CD4-positive, alpha-beta T cell treated with Interleukin-12 subunit alpha and Interleukin-12 subunit beta, for 1 hour (primary cell): ENCODE measurements at places on chromosomes 5 and 9.

DNA sequence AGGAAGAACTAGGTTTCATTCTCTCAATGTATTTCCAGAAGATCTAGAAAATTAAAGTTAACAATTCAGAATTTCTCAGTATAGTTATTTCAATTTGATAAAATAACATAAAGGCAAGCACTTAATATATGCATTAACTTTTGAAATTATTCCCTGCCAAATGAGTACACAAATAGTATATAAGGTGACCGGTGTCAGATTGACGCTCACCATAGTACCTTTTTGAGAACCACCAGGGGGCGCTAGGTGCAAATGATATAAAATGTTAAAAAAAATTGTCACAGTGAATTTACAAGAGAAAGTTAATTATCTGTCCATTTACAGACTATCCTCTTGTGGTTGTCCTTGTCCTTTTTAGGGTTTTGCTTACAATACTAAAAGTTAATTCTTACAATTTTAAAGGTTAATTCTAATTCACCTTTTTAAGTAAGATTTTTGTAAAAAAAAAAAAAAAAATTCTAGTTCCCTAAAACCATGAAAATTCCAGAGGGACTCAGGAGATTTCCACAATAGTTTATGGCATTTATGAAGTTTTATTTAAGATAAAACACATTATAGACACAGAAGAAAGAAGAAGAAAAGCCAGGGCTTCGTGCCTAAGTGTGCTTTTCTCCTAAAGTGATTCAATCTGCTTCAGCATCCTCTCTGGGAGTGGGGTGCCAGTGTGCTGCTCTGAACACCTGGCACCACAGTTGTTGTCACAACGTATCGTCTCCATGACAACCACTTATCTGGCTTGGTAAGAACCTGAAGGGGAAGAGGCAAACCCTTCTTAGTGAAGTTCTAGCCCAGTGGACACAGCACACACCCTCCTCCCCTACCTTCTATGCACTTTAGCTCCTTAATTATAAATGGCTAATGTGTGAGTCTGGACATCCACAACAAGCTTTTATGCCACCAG is 1.7 kb downstream of the ADAMTS16 start:
- DNase-seq = peak; percentile 53

- DNase-seq = peak; percentile 55
Observed at GRCh38 chr9:124658165-124659017, 112.7 kb downstream of the NR6A1 start.

- DNase-seq = no peak
Observed at GRCh38 chr5:142114687-142115086, 6.1 kb downstream of the NDFIP1 start.

DNA sequence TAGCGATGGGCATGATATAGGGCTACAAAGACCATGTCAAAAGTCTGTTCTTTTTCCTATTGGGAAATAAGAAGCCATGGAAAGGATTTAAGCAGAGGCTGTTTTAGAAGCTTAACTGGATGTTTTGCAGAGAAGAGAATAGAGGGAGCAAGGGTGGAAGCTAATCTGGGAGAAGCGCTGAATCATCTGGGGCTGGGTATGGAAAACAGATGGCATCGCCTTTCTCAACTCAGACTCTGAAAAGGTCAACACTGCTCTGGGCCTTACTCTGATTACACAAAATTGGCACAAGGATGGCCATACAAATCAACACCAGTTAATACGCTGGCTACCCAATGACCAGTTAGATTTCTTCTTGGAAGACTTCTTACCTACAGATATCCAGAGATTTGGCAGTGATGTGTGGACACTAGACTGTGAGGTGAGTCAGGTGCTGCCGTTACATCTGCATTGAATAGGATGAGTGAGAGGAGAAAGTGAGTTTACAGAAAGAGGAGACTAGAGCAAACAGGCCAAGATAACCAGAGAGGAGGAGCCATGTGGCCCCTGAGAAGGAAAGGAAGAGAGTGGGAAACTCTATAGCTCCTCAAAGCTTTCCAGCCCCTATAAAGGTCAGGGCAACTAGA is 6.2 kb upstream of the TCERG1 start:
- no peak for DNase-seq

GRCh38 chr5:96227957-96228356 is 205.1 kb downstream of the PCSK1 start:
- no peak for DNase-seq

- DNase-seq = no peak
Observed at GRCh38 chr9:121289026-121289771, 21.2 kb downstream of the GSN start.

- DNase-seq = no peak
Observed at GRCh38 chr9:75002422-75003023, 25.6 kb downstream of the CARNMT1 start.

DNA sequence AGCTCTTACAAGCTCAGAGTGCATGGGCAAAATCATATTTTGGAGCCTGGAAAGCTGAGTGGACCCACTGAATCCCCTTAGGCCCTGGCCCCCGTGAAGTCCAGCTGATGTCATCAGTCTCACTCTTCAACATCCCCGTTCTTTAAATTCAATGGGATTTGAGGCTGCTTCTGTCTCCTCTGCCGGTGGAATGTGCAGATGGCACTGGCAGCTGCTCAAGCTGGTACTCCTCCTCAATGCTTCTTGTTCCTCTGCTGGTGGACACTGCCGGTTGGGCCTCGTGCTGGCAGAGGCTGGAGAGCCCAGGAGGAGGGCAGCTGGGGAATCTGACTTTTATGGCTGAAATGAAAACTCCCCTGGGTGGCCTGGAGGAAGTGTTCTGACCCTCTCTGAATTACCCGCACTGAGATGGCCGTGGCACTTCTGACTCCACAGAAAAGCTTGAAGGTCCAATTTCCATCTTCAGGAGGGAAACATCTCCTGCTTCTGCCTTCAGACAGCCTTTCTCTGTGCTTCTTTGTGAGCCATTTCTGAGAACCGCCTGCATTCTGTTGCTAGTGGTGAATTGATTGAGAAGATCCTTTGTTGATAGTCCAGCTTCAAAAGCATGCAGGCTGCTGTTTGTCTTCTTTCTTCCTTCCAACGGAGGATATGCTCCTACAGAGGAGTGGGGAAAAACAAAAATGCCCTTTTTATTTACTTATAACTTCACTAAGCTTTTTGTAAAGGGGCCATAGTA is 298.9 kb downstream of the TMEM38B start:
- no peak for DNase-seq

DNA sequence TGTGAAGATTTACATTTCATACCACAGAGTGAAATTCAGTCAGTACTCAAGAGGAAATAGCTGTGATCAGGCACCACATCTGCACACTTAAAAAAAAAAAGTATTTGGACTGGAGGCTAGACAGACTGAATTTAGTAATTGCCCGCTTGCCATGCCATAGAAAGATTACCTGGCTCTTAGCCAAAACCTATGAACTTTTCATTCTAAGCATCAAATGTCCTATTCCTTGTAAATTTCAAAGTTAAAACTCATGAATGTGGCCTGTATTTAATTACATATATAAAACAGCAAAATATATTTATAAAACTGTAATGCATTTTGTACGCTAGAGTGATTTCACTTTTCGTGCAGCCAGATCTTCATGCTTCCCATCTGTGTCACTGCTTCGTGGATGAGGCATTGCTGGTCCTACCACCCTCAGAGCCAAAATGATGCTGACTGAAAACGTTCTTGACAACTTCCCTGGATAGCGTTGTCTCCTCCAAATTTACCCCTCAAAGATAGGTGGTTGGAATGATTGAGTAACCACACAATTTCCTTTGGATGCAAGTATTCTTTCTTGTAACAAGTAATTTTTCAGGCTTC is 447.9 kb upstream of the SGCD start:
- no peak for DNase-seq

GRCh38 chr9:29625931-29626330 is 2052.7 kb upstream of the C9orf72 start:
- DNase-seq = no peak

- DNase-seq = no peak
Observed at GRCh38 chr9:104094534-104095015, 466 bp downstream of the SMC2 start.

DNA sequence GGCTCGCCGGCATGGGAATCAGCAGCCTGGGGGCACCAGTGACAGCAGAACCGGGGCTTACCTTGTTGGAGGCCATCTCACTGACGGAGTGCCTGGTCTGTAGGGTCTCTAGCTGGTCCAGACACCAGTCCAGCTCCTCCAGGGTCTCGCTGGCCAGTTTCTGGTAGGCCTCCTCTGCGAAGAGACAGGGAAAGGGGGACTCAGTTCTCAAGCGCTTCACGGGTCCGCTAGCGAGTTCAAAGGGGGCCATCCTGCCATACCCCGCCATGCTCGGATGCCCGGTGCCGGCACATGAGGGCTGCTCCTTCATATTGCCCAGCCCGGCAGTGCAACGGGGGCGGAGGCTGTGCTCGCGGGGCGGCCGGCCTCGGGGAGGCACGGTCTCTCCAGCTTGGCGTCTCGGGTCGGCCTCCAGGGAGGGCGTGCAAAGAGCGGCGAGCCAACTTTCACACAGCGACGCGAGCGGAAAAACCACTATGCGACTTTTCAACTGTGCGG is 456.0 kb downstream of the RAB3C start:
- DNase-seq = peak; percentile 20

- DNase-seq = no peak
Observed at GRCh38 chr5:123035360-123035917, 1.1 kb downstream of the PPIC start.

GRCh38 chr5:6338135-6338534 is 40.2 kb downstream of the MED10 start:
- DNase-seq = no peak

DNA sequence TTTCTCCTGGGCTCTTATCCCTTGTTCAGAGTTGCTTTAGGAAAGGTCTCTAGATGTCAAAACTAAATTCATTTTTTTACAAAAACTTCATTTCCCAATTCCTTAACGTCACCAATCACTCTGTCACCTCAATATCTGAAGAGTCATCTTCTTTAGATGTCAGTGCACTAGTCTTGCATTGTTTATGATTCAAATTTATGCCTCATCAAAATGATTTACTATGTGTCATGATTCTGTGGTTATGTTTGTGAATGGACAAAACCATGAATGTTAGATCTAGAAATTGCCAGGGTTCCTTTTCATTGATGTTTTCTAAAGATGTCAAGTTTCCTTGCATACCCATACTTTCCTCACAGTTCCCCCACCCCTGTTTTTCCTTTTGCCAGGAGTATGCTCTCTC is 21.5 kb downstream of the CWC27 start:
- DNase-seq = no peak

- no peak for DNase-seq
Observed at GRCh38 chr9:105309531-105309931, 65.1 kb downstream of the SLC44A1 start.

DNA sequence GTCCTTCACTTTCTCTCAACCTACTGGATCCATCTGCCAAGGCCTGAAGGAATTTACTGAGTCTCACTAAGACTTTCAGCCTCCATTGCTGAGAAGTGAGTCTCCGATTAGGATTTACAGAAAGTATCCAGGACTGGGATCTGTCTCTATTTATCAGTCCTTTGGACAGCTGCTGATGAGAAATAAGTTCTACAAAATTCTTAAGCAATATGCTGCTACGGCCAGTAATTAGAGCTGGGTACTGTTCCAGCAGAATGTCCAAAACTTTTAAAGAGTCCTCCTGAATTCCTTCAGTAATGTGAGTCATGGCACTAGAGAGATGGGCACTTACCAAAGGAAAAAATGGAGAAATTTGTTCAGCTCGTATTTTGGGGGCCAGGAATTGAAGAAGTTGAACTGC is 5.9 kb downstream of the TEX10 start:
- no peak for DNase-seq

DNA sequence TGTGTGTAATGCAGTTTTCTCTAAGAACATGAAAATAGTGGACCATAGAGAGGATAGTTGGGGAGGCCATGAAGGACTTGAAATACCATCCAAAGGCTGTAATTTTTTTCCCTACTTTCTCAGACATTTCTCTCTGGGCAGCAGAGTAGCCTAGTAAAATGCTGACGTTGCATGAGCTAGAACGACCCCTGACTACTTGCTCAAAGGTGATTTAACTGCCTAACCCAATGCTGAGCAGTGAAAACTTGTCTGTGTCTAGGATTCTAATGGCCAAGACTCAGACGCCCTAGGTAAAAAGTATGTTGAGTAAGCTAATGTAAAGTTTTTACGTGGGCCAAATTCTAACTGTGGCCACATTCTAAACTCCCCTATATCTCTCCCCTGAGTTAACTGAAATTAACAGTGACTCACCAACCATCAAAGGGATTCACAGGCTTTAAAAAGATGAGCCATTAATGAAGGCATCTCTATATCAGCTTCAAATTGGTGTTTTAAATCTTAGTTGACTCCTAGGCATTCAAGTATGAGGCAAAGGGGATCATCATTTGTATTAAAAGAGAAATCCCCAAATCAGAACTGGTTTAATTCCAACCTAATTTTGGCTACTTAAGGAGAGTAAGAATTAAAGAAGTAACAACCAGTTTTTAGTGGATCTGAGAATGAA is 121.0 kb upstream of the GAS1 start:
- DNase-seq = no peak

GRCh38 chr5:38420691-38421390 is 135.6 kb downstream of the LIFR start:
- DNase-seq = peak; percentile 15

- DNase-seq = no peak
Observed at GRCh38 chr5:167602067-167602466, 689.4 kb upstream of the WWC1 start.

GRCh38 chr5:17365811-17366138 is 132.3 kb upstream of the TAF11L2 start:
- DNase-seq = no peak

DNA sequence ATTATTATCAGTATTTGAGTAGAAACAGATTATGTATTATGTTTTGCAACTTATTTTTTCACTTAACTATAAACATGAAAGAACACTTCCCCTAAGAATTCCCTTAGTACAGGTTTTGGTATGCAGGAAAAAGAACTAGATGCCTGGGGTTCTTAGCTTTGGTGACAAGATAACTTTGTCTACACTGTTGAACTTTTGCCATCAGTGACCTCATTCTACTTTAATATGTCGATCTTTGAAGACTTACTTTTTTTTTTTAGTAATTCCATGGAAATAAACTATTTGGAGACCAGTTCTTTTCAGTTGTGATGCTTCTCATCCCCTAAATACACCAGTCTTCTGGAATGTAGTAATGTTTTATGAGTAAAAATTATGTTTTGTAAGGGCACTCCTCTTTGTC is 34.3 kb downstream of the ZNF462 start:
- DNase-seq = no peak

DNA sequence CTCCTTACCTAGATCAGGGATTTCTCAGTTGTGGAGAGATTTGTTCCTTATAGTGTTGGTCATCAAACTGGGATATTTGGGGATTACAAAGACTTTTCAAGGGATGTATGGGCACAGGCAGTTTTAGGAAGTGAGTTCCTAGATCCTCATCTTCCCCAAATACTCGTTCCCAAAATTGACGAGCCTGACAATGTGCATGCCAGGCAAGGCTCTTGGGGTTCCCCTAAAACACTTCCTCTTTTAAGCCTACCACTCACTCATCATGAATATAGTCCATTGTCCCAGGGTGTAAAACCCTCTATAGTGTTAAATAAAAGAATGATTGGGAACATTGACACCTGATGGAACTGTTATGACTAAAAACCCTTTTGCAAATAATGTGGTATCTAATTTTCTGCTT is 26.4 kb downstream of the PDCD1LG2 start:
- no peak for DNase-seq

DNA sequence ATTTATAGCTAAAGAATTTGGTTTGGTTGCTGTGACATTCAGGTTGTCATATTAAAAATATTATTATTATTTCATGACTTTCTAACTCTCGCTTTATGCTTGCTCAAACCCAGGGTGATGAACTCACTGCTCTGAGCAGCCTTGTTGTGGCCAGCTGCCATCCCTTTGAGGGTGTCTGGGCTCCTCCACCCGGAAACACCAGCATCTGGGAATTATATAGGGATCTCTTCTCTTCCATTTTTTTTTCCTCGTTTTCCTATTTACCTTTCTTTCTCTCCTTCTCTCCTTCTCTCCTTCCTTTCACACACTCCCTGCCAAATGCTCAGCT is 355.8 kb upstream of the SMARCA2 start:
- DNase-seq = no peak
